ENCODE measurements at places on chromosomes 12 and 14. TPM values are rescaled to one million over a fixed set of nuclear protein-coding genes. Genes with fewer than 3 reads are reported as not detected.

DNA sequence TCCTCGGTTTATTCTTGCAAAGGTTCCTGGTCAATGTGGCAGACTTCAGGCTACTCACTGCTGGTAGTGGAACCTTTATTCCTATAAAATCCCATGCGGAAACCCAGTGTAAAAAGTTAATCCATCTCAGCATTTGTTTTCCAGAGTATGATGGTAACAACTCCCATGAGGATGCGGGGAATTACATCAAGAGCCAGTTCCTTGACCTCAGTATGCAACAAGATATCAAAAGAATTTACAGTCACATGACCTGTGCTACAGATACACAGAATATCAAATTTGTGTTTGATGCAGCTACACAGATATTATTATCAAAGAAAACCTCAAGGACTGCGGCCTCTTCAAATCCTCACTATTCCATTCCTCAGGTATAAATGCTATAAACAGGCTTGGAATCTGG is 19.3 kb downstream of the CPM start:
- DNase-seq = no peak

DNA sequence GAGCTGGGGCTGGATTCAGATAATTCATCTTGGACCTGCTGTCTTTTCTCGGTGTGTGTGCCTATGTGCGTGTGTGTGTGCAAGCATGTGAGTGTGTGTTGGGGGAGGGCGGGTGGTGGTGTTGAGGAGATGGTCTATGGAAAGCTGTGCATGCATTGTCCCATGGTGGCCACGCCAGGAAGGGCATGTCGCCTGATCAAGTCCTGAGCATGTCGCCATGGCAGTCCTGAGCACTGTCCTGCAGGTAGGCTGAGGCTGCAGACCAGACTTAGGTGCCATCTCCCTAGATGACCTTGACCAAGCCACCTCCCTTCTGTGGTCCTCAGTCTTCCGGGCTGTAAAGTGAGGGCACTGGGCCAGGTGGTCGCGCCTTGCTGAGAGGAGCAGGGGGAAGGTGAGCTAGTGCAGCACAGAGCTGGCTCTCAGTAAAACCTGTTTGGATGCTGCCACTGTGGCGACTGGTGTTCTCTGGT is 81.4 kb downstream of the PAPOLA start:
- no peak for DNase-seq

The HOXC4 gene
- 22.7 TPM for total RNA-seq

The CLEC4A gene
- total RNA-seq = 0.33 TPM

The TTC9 gene
- 0.49 TPM for total RNA-seq

DNA sequence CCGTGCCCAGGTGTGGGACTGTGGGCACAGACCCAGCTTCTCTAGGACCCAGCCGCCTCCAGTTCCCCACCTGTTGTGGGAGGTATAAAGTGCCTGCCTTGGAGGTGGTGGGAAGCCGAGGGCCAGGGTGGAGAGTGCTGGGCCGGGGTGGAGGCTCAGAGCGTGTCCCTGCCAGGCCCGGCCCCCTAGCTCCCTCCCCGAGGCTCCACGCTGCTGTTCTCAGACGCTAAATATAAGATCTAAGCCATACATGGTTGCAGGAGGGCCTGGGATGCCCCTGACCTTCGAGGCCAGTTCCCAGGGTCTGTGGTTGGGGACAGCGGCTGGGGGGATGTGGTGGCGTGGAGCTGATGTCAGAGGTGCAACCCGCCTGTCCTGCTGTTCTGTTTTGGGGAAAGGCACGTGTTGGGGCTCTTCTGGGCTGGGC is 10.8 kb downstream of the INF2 start:
- no peak for DNase-seq

DNA sequence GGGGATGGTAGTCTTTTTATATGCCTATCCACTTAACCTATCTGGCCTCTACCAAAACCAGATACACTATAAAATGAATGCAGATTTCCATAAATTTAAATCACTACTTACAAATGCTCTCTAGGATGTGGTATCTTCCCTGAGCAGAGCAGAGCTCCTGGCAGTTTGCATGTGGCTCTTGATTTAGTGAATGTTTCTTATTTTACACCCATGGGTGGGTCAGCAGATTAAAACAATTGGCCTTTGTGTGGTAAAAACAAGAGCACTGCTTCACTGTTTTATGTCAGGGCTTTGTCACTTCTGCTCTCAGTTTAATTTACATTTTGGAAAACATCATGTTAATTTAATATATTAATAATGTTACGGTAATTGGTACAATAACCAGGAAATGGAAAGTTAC is 5.5 kb downstream of the TAS2R19 start:
- DNase-seq = no peak

GRCh38 chr14:40269436-40269835 is 837.2 kb upstream of the FBXO33 start:
- DNase-seq = no peak

DNA sequence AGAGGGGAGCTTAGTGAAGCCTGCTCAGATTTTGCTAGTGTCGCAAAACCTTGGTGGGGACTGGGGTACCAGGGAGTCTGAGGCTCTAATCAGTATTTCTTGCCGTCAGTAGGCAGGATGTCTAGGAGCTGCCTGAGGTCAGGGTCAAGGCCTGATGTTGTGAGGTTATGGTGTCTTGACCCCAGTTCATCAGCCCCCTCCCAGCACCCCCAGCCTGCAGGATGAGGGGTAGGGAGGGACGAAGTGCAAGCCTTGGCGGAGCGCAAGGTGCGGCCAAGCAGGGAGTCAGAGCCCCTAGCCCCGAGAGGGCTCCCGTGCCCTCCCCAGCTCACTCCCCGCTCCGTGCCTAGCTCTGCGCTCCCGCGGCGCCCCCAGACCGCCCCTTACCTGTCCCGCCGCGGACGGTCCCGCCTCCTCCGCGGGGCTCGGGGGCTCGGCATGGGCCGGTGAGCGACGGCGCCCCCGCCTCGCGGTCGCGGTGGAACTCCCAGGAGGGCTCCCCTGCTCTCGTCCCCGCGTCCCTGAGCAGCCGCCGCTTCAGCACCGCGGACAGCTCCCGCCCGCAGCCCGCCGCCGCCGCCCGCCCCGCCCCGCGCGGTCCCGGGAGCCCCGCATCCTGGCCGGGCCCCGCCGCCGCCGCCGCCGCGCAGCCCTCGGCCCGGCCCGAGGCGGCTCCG is 347 bp downstream of the SYNDIG1L start:
- no peak for DNase-seq

The TCTN2 gene
- total RNA-seq = 14.7 TPM
